GM23248 (cell line): ENCODE measurements at places on chromosomes 6 and 20. TPM values are rescaled to one million over a fixed set of nuclear protein-coding genes. Genes with fewer than 3 reads are reported as not detected.

The AIF1 gene
- not detected in 2 replicates for polyA plus RNA-seq

The SIRPD gene
- polyA plus RNA-seq = not detected in 2 replicates

The CCN2 gene
- polyA plus RNA-seq = 1,621 and 1,647 TPM in 2 replicates

The SNRPB2 gene
- polyA plus RNA-seq = 99.8 and 101 TPM in 2 replicates

The PTK7 gene
- 110 and 113 TPM in 2 replicates for polyA plus RNA-seq

The F13A1 gene
- polyA plus RNA-seq = not detected in 2 replicates

The SLC17A3 gene
- polyA plus RNA-seq = not detected in 2 replicates

The ALDH8A1 gene
- not detected in 2 replicates for polyA plus RNA-seq

The ID4 gene
- polyA plus RNA-seq = 29.1 and 35.7 TPM in 2 replicates

The TNXB gene
- 5.2 TPM in 2 replicates for polyA plus RNA-seq

The APCDD1L gene
- 15.7 and 16.6 TPM in 2 replicates for polyA plus RNA-seq

The GGTLC1 gene
- polyA plus RNA-seq = not detected in 2 replicates

The KCNK5 gene
- not detected in 2 replicates for polyA plus RNA-seq

The THBD gene
- polyA plus RNA-seq = 5.9 and 7.4 TPM in 2 replicates

The PREX1 gene
- 0.13 and 0.18 TPM in 2 replicates for polyA plus RNA-seq

The TMC2 gene
- polyA plus RNA-seq = not detected in 2 replicates

The HSPA1L gene
- 0.85 and 0.91 TPM in 2 replicates for polyA plus RNA-seq

The HS3ST5 gene
- polyA plus RNA-seq = not detected in 2 replicates

The SYCP2L gene
- polyA plus RNA-seq = 0.13 TPM in 1 of 2 replicates, not detected in the other

The PNLDC1 gene
- not detected in 2 replicates for polyA plus RNA-seq

The GMPR gene
- 1.5 and 2.3 TPM in 2 replicates for polyA plus RNA-seq

The SLC29A1 gene
- polyA plus RNA-seq = 18.4 and 19.2 TPM in 2 replicates

The RANBP9 gene
- polyA plus RNA-seq = 8.0 and 8.8 TPM in 2 replicates

The ADGRF5 gene
- polyA plus RNA-seq = 0.28 and 0.29 TPM in 2 replicates

The OPN5 gene
- polyA plus RNA-seq = not detected in 2 replicates

The SLCO4A1 gene
- 0.10 and 0.43 TPM in 2 replicates for polyA plus RNA-seq

The GRM1 gene
- polyA plus RNA-seq = not detected in 2 replicates

The TP53TG5 gene
- 0.42 and 0.55 TPM in 2 replicates for polyA plus RNA-seq

The NR2E1 gene
- polyA plus RNA-seq = not detected in 2 replicates

The WFDC5 gene
- not detected in 2 replicates for polyA plus RNA-seq

The RSPO4 gene
- 1.7 and 1.9 TPM in 2 replicates for polyA plus RNA-seq

The CFAP61 gene
- not detected in 2 replicates for polyA plus RNA-seq

The HUS1B gene
- polyA plus RNA-seq = not detected in 2 replicates

The NKAIN4 gene
- not detected in 2 replicates for polyA plus RNA-seq

The DYNLT2 gene
- polyA plus RNA-seq = 0.51 and 0.62 TPM in 2 replicates

The LEMD2 gene
- 20.1 and 21.5 TPM in 2 replicates for polyA plus RNA-seq
